ENCODE measurements at places on chromosomes 13 and 19. TPM values are rescaled to one million over a fixed set of nuclear protein-coding genes. Genes with fewer than 3 reads are reported as not detected.

DNA sequence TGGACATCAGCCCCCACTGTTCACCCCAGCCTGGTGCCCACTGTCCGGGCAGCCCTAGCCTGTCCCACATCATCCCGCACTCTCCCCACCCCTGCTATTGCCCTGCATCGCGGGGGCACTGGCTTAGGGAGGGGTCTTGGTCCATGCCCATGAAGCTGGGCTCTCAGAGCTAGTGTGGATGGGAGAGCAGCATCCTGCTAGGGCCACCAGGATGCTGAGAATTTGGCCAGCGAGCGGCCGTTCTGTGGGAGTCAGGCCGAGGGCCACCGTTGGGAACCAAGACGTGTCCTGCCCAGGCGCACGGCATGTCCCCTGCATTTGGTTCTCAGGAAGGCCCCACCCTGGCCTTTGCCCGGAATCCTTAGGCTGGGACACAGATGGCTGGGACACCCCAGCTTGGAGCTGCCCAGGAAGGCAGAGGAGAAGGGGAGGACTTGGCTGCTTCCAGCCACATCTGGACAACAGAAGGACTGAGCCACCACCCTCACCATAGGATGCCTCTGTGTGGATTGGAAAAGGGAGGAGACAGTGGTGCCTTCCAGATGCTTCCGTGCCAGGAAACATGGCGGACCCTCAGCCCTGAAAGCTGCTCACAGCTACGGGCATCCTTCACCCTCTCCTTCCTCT is 14.6 kb downstream of the ADGRE5 start:
- no peak for DNase-seq

PINLYP gene
- 0.29 TPM for total RNA-seq

DNA sequence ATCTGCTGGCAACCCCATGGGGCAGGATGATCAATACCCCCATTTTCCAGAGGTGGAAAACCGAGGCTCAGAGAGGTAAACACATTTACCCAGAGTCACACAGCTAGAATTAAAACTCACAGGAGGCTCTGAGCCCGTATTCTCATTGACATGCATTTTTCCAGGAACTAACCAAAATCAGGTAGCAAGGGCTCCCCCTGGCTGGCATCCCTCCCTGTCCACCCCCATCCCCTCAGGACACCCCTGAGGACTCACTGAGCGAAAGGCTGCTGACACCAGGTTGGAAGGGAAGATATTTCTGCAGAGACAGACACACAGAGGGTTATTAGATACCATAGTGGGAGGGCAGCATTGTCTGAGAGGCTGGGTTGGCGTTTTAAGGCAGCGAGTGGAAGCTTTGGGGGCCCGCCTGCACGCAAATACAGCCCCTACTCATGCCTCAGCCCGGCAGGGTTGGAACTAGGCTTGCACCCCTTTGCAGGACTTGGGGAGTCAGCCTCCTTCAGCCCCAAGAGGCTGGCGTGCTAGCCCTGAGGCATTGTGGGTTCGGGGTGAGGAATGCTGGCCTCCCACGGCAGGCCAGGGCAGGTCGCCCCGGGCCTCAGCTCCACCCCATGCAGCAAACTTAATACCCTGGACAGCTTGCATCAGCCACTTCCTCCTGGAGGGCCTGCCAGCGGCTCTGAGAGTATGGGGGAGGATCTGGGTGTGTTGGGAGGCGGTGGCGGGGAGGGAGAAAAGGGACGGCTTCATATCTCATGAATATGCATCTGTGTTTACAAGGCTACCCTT is 3.9 kb downstream of the SLC1A5 start:
- peak; percentile 11 for DNase-seq

- peak; percentile 49 for DNase-seq
Measured at GRCh38 chr13:26476111-26476781, 81.2 kb upstream of the WASF3 start.

DIAPH3 gene
- 33.6 TPM for total RNA-seq

GRCh38 chr13:100131863-100132574 is 43.1 kb downstream of the PCCA start:
- DNase-seq: peak; percentile 90

VRK3 gene
- total RNA-seq: 20.5 TPM

DNA sequence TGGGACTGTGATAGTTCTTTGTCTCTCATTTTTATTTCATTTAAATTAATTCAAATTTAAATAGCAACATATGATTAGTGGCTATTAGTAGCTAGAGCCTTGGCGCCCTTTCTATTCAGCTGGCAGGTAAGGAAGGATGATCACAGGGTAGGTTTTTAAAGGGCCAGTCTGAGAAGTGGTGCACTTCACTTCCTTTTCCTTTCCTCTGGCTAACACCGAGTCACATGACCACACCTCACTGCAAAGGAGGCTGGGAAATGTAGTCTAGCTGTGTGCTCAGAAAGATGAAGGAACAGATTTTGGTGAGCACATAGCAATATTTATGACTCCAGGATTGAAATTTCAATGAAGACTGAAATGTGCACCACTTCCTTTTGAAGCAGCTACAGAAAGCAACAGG is 128.7 kb downstream of the TSHZ3 start:
- peak; percentile 44 for DNase-seq

GRCh38 chr19:14472202-14472938 is 2.8 kb downstream of the PTGER1 start:
- DNase-seq: no peak

DNA sequence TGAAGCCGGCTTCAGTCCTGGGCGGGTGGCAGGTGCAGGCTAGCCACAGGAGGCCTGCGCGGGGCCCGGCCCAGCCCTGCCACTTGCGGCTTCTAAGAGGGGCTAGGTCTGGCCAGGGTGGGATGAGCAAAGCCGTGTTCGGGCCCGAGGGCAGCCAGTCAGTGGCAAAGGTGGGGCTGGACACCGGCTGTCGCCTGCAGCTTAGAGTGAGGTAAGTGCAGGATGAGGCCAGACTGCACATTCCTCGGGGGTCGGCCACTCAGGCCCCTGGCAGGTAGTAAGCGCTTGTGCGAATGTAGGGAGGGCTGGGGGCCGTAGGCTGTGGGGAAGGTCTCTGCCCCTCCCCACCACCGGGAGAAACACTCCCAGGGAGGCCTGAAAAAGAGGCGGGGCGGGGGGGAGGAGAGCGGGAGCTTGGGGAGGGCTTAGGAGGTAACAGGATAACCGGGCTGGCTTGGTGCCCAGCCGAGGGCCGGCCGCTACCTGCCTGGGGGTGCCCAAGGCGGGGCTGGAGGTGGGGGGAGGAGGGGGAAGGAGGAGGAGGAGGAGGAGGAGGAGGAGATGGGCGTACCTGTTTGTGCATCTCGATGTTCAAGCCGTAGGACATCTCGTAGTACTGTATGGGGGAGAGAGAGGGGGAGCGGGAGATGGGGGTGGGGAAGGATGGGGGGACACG is 6.4 kb downstream of the TLE5 start:
- no peak for DNase-seq

DNA sequence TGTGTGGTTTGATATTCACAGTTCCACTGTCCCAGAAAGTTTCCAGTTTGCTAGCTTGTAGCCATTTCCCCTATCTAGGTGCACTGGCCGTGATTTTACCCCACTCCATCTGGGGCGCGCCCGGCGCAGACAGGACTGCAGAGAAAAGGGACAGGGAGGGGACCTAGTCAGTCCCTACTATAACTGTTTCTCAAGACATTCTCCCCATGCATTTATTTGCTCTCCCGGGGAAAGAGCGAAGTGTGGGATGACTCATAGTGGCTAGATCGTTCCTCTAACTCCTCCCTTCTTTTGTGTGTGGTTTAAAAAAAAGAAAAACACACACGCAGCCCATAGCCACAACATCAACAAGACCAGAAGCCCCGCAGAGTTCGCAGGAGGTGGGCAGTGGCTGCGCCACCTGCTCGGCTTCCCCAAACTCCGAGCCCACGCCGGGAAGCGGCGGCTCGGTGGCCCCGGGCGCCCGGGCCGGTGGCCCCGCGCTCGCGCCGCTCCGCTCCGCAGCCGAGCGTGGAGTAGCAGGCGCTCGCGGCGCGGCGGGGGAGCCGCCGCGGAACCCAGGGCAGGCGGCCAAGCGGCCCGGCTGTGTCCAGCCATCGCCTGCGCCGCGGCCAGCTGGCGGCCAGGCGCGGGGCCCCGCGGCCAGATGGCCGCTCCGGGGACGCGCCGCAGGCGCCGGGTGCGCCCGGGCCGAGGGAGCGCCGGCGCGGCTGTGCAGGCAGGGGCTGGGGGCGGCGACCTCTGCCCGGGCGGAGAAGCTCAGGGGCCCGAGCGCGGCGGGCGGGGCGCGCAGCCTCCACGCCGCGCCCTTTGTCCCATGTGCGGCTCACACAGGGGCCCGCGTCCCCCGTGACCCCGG is 653 bp downstream of the TMTC4 start:
- DNase-seq: peak; percentile 80

ZNF582 gene
- 2.2 TPM for total RNA-seq

DNA sequence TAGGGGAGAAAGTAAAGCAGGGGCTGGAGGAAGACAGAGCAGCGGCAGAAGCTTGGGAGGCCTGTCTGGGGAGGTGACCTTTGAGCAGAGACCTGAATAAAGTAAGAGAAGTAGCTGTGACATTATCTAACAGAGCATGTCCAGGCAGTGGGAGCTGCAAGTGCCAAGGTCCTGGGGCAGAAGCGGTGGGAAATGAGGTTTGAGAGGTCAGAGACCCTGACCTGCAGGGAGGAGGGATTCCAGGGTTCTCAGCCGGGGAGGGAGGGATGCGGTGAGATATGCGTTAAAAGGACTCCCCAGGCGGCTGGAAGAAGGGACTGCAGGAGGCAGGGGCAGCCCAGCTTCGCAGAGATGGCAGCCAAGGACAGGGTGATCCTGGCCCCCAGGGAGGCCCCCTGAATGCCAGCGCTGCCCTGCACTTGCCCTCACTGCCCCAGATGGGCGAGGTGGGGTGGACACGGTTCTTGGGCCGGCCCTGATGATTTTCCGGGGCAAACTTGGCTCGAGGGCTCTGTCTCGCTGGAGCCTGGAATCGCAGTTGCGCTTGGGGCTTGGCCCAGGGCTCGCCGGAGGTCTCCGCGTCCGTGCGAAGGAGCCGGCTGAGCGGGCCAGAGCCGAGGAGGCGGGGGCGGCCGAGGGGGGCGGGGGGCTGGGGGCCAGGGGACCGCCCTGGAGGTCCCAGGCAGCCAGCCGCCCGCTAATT is 3.2 kb downstream of the CRLF1 start:
- DNase-seq: no peak

GRCh38 chr13:73828811-73829210 is 305.4 kb downstream of the KLF12 start:
- no peak for DNase-seq

DNA sequence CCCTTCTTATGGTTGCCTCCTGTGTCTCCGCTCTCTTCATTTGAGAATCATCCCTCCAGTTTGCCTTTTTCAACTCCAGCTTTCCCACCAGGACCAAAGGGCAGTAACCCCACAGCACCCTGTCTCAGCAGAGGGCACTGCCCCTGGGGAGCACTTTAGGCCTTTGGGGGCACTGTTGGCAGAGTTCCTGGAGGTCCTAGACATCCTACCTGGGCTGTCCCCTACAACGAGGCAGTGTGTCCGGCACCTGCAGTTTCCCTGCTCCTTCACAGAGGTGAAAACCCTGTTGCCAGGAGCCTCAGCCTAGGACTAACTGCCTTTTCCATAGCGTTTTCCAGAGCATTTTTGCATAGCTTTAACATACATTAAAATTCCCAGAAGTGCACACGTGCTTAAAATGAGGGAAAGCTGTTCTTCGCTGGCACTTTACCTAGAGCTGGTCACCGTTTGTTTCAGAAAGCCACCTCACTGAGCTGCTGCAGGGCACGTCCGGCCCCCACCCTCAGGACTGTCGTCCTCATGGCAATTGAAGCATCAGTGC is 234.9 kb downstream of the TEX29 start:
- DNase-seq: no peak
